Esophagus mucosa (tissue), 1 donor: ENCODE measurements at places on chromosomes 5 and 9. TPM values are rescaled to one million over a fixed set of nuclear protein-coding genes. Genes with fewer than 3 reads are reported as not detected.
A peak's percentile ranks its signal among the peaks of the same experiment; 100 is the strongest.

DNA sequence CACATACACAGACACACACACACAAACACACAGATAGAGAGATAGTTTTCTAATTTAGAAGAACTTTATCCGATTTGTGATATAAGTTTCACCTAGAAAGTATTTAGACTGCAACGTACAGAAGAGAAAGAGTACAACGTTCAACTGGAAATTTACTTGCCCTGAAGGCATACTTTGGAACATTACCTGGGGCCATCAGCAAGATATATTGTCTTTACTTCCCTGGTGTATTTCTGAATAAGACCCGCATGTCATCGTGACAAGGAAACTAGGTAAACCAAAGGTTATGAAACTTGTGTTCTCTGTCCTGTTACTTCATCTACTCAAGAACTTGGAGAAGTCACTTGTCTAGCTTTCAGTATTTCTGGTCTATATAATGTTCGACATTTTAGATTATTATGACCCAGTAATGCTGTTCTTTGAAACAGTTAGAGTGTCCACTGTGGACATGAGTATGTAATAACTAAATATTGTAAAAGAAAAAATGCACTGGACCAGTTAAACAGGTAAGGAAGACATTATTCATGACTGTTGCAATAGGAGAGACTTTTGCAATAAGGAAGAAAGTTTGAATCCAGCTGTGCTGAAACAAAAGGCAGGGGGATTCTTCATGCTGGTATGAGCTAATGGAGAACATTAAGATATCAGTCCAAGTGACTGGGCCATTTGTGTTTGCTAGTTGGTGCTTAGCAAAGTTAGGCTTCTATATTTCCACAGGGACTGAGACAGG is 1791.1 kb downstream of the MAT2B start:
- ATAC-seq, result no peak

DNA sequence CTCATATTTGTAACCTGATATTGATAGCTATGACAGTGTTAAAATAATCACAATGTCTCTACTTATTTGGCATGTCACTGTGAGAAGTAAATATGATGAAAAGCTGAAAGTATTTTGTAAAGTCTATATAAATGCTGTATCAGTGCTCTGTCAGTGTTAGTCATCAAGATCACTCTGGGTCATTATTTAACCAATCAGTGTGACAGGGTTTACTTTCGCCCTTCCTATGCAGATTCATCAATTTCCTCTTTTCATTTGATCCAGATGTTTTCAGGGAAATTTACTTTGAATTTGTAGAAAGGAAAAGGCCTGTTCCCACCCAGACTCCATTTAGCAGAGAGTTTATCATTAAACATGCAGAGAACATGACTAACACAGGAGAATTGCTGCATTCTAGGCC is 9.9 kb upstream of the PCSK5 start:
- no peak for ATAC-seq

Gene WNT8A
- not detected for total RNA-seq

Gene NTNG2
- total RNA-seq, result 0.24 TPM

- peak; percentile 62 for ATAC-seq
These were observed 19.5 kb upstream of the ANXA1 start for GRCh38 chr9:73132034-73132776.

DNA sequence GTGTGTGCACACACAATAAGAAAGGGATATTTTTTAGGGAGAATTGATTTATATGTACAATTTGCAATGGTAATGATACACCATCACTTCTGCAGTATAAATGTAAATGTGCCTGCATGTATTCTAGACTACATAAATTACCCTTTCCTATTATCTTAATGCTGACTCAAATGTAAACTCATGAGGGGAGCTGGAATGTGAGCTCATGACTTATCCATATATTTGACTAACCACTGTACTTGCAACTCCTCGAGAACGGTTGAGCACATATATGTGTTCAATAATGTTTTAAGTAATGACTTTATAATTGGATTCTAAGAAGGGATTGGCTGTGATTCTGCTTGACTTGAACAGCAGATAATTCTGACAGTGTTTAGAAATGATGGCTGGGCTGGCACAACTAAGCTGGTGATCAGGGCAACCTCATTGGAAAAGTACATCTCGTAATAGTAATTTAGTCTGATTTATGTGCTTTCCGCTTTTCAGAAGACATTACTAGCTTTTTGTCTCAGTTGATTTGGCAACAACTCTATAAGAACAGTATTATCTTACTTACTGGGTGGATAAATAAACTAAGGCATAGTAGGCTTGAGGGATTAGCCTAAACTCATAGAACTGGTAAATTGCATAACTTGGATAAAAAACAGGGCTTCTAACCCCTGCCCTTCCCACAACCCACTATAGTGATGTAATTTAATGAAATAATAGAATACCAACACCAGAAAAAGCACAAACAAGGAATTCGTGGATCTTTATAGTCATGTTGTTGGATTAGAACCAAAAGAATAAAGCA is 130.2 kb upstream of the SPEF2 start:
- peak; percentile 90 for ATAC-seq

Gene BTNL9
- 2.5 TPM for total RNA-seq
